ENCODE measurements at places on chromosomes 13 and 19.

GRCh38 chr13:77784515-77784914, 87.0 kb downstream of the SLAIN1 start:
- no peak for DNase-seq

GRCh38 chr19:50341091-50341564, 12.0 kb upstream of the KCNC3 start:
- DNase-seq = no peak

DNA sequence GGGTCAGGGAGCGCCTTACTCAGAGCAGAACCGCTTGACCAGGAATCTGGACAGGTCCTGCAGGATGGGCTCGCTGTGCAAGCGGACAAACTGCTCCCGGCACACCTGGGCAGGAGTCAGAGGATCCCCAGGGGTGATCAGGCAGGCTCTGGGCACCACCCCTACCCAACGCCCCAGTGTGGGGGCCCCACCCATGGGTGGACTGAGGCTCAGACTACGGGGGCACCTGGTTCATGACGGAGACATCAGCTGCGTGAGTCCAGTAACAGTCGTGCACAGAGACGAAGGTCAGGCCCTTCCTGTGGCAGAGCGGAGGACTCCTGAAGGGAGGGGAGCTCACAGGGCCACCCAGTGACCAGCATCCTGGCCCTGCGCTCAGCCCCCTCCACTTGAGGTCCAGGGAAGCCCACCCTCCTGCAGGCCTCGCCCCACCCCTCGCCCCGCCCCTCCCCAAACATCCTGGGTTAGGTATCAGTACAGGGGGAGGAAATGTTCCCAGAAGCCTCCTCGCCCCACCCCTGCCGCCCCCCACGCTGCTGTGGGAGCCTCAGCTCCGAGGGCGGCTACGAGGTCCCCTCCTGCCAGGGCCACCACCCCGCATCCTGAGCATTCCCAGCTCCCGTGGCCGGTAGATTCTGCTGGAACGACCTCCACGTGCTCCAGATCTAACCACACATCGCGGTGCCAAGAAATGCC, 15.6 kb downstream of the POLRMT start:
- DNase-seq = no peak

GRCh38 chr19:9205501-9206113, 13.8 kb downstream of the OR7D4 start:
- peak; percentile 24 for DNase-seq

- DNase-seq = no peak
Measured at GRCh38 chr13:24625870-24626849, 54.0 kb upstream of the ATP12A start.
